ENCODE measurements at places on chromosomes 3 and 15.

DNA sequence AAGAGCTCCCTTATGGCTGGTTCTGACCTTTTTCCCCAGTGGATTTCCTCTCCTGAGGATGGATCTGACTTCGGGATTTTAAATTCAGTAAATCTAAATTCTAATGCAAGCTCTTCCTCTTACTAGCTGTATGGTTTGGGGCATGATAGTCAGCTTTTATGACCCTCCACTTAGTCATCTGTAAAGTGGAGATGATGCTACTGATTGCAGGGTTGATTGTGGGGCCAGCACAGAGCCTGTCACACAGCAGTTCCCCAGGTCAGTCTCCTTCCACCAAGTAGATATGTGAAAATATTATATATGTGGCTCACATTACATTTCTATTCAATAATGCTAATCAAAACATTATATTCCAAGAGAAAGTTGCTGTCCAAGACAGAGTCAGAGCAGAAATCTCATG is 141.3 kb upstream of the UBE2E1 start:
- no peak for DNase-seq

DNA sequence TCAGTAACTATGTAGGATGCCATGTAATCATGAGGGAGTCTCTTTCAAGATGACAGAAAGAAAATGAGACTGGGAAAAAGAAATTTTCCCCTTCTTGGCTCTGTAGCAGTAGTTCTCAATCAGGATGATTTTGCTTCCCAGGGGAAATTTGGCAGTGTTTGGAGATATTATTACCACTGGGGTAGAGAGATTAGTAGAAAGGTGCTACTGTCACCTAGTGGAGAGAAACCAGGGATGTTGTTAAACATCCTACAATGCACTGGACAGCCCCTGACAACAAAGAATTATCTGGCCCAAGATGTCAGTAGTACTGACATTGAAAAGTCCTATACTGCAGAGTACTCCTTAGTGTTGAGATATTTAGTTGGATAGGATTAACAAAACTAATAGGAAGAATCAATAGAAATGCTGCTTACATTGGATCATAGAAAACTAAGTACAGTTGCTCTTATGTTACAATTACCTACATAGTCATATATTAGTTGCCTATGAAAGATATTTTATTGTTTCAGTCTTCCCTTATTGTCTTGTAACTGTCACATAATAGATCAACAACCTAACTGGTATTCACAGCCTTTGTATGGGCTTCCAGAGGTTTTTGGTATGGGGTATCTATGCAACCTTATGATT is 433.3 kb downstream of the RAP2B start:
- DNase-seq: no peak

- DNase-seq: no peak
Measured at GRCh38 chr3:132180337-132180791, 136.8 kb upstream of the ACP3 start.

DNA sequence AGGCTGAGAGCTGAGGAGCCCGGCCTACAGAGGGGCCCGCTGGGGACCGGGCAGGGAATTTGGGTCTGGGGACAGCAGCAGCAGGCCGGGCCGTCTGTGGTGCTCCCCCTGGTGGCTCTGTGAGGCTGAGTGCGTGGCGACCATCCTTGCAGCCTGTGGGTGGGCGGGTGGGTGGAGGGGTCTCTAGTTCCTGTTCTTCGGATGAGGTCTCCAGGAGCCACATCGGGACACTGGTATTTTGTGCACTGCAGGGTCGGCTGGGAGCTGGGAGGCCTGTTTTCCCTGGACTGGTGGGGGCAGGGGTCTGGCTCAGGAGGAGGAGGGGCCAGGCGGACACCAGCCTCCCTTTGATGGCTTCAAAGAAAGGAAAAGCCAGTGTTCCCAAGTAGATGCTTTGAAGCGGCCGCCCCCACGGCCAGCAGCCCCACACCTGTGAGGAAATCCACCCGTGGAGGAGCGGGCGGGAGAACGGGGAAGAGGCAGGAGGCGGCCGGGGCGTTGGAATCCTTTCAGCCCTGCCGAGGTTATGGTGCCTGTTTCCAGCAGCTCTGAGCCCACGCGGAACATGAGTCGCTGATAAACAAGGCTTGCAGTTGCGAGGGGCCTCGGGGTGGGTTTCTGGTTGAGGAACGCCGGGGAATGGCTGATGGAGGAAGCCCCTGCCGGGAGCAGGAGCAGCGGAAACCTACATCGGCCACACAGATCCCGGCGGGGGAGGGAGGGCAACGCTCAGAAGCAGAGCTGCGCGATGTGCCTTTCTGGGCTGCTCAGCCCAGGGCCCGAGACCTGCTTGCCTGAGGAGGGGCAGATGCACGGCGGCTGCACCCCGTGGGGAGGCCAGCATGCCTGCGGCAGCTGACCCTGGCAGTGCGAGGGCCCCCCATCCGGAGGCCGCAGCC is 154.3 kb downstream of the NSMCE3 start:
- no peak for DNase-seq

GRCh38 chr15:51093839-51094605 is 684 bp downstream of the TNFAIP8L3 start:
- no peak for DNase-seq

DNA sequence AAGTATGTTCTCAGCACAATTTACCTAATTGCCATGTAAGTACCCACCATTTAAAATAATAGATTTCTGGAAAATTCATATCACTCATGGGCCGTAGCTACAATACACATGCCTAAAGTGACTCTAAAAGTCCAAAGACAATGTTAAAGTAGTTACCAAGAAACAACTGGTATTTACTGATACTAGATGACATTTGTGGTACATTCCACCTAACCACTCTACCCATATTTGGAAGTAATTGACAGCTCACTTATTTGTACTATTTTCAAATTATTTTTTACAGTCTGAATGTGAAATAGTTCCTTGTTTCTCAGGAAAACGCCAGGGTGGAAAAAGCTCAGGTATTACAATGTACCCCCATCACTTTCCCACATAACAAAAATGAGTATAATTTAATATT is 573.0 kb downstream of the MECOM start:
- DNase-seq: no peak
